Left kidney (tissue), 8 donors: ENCODE measurements at places on chromosomes 3 and 15. TPM values are rescaled to one million over a fixed set of nuclear protein-coding genes. Genes with fewer than 3 reads are reported as not detected.

The DLL4 gene
- 5.1 TPM for polyA plus RNA-seq

- DNase-seq = no peak
These were observed 873.5 kb downstream of the OTOL1 start for GRCh38 chr3:162370141-162370540.

The ACKR4 gene
- polyA plus RNA-seq = 1.6 TPM

DNA sequence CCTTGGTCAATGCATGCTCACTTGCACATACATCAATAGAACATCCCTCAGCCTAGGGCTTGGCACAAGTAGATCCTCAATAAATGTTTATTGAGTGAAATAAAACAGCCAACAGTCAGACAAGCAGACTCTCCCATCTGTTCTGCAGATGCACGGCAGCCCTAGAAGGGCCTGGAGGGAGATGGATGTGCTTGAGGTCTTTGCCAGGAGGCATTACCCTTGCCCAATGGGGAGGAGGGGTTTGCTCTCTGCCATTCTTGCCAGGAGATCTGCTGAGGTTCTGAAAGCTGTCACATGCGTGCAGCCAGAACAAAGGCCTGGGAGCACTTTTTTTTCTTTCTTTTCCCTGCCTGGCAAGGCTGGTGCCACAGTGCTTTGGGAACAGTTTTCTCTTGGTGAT is 349.3 kb upstream of the THRB start:
- DNase-seq = no peak
